Osteocyte (in vitro differentiated cells): ENCODE measurements at places on chromosomes 16 and 17. TPM values are rescaled to one million over a fixed set of nuclear protein-coding genes. Genes with fewer than 3 reads are reported as not detected.

Gene CCL17
- not detected in 2 replicates for total RNA-seq

GRCh38 chr17:74148446-74148845 lies 55.0 kb upstream of the RPL38 start:
- H3K27ac ChIP-seq = no peak overlapping the region
- no peak overlapping the region for H3K4me3 ChIP-seq
- peak; percentile 63 for DNase-seq

Gene CENPT
- total RNA-seq = 46.3 and 51.2 TPM in 2 replicates

GRCh38 chr16:56478281-56479049 lies 27.1 kb downstream of the OGFOD1 start:
- DNase-seq = no peak
- H3K4me3 ChIP-seq = no peak overlapping the region
- H3K27me3 ChIP-seq = no peaks in the 10 kb centered on the region
- peak overlapping the region; percentile 86 for H3K27ac ChIP-seq
- peaks cover 53% of the 10 kb centered on the region for H3K36me3 ChIP-seq
- H3K4me1 ChIP-seq = peaks cover 27% of the 10 kb centered on the region

DNA sequence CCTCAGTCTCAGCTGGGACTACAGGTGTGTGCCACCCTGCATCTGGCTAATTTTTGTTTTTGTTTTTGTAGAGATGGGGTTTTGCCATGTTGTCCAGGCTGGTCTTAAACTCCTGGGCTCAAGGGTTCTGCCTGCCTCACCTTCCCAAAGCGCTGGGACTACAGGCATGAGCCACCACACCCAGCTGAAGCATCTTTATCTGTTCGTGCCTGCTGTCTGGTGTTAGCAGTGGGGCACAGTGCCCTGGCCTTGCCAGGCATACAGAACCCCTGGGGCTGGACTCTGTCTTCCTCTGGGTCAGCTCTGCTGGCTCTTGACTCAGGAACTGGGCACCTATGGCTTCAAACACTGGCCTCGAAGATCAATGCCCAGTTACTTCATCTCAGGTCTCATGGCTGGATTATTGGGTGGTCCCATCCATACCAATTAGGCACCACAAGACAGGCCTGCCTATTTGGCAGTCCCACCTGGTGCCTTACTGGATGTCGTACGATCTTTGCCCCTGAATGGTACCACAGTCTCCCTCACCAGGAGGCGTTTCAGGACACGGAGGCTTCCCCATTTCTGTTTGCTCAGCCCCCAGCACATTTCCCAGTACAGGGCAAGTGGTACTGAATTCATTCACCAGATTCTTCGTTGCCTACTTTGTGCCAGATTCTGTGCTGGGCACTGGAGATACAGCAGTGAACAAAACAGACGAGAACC lies 99.3 kb downstream of the RAB11FIP4 start:
- H3K4me1 ChIP-seq = peaks cover 10% of the 10 kb centered on the region
- no peak for DNase-seq
- peaks cover 59% of the 10 kb centered on the region for H3K27me3 ChIP-seq
- H3K4me3 ChIP-seq = no peak overlapping the region
- H3K36me3 ChIP-seq = no peaks in the 10 kb centered on the region
- H3K27ac ChIP-seq = no peak overlapping the region
